Small intestine (tissue), 16 donors: ENCODE measurements at places on chromosomes 3 and 15.

DNA sequence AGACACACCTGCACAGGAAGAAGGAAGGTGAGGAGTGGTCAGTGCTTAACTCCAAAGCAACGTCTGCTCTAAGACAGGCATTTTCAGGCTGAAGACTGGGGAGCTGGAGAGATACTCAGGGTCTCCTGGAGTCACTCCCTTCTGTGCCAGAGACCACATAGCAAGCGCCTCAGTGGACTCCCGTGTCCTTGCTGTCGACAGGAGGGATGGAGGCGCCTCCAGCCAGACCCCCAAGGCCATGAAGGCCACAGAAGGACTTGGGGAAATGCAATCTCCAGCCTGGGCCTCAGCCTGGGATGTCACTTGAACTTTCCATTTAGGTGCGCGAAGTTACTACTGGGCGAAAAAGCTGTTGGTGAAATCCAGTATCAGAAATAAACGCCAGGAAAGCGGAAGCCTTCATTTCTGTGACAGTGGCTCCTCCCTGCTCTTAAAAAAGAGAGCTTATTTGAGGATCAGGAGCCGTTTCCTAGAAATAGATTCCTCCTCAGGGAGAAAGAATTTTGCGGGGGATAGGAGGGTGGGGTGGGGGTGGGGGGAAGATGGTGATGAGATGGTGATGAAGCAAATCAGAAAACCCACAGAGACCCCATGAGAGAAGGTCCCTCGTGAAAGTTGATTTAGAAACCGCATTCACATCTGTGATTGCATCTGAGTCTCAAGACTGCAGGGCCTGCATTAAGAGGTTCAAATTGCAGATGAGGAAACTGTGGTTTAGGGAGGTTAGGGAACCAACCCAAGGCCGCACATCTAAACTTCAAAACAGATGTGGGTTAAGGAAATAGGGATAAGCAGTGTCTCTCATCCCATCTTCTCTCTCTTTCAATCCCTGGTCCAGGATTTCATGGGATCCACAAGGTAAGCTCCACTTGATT lies 78.8 kb downstream of the ATP2B2 start:
- no peaks in the 10 kb centered on the region for H3K4me1 ChIP-seq
- no peak overlapping the region for H3K4me3 ChIP-seq
- H3K27ac ChIP-seq: no peak overlapping the region
- DNase-seq: no peak
- H3K36me3 ChIP-seq: no peaks in the 10 kb centered on the region
- no peaks in the 10 kb centered on the region for H3K27me3 ChIP-seq

DNA sequence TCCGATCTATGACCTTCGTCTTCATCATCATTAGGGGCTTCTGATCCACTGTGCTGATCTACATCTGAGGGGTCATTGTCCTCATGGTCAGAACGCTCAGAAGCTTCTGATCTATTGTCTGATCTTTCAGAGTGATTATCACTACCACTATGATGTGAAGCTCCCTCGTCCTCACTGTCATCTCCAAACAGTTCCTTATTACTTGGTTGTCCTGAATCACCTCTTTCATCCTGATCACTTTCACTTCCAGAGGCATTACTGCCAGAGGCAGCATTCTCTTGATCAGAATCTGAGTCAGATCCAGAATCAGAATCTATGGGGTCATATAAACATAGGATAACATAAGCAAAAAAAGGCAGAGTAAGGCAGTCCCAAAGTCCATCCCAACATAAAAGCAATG lies 5.4 kb downstream of the LEO1 start:
- H3K27me3 ChIP-seq: no peaks in the 10 kb centered on the region
- DNase-seq: no peak
- peaks cover 2% of the 10 kb centered on the region for H3K4me1 ChIP-seq
- no peak overlapping the region for H3K27ac ChIP-seq
- H3K36me3 ChIP-seq: peaks cover 12% of the 10 kb centered on the region

DNA sequence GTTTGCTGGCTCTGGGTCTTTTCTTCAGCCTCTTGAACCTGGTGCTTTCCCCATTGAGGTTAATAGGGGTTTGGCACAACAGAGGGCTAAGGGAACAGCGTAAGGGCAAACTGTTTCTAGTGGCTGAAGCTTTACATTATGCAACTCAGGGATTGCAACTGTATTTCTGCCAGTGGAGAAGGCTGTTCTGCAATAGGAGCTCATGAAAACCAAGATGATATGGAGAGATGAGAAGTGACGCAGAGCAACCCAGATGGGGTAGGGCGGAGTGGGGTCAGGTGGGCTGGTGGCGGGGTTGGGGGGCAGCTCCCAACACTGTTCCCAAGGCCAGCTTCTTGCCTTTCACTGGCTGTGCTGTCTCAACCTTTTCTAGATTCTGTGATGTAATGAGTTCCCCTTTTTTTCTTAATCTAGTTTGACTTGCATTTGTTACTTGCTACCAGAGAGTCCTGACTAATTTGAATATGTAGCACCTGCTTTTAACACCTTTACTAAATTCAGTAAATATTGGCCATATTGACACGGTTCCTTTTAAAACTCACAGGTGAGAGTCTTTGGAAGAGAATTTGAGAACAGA lies 7.2 kb downstream of the GXYLT2 start:
- no peaks in the 10 kb centered on the region for H3K4me1 ChIP-seq
- no peaks in the 10 kb centered on the region for H3K36me3 ChIP-seq
- peaks cover 3% of the 10 kb centered on the region for H3K27me3 ChIP-seq
- no peak for DNase-seq
- no peak overlapping the region for H3K27ac ChIP-seq

DNA sequence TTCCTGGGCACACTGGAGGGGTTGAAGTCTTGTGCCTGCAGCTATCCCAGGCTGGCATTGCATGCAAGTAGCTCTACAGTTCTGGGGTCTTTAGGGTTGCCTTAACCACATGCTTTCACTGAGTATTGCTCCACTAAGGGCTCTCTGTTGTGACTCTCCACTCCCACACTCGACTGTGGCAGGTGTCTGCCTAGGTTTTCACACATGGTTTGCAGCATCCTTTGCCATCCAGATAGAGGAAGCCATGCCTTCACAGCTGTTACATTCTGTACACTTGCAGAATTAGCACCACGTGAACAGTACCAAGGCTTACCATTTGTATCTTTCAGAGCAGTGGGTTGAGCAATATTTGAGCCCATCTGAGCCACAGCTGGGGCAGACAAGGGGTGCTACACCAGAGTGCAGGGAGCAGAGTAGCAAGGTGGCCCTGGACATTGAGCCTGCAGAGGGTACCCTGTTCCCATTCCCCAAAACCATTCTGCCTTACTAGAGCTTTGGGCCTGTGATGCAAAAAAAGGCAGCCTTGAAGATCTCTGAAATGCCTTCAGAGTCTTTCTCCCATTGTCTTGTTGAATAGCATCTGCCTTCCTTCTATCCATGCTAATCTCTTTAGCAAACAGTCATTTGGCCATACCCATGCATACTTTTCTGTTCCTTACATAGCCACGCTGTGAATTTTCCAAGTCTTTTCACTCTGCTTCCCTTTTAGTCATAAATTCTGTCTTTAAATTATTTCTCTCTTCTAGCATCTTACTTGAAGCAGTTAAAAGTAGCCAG lies 95.2 kb upstream of the PLCL2 start:
- no peak for DNase-seq
- no peaks in the 10 kb centered on the region for H3K36me3 ChIP-seq
- H3K27ac ChIP-seq: no peak overlapping the region
- H3K4me3 ChIP-seq: no peak overlapping the region
- no peaks in the 10 kb centered on the region for H3K27me3 ChIP-seq

- H3K4me3 ChIP-seq: no peak overlapping the region
- DNase-seq: peak; percentile 43
- no peaks in the 10 kb centered on the region for H3K36me3 ChIP-seq
- no peaks in the 10 kb centered on the region for H3K27me3 ChIP-seq
- H3K27ac ChIP-seq: no peak overlapping the region
Observed at GRCh38 chr15:74489518-74490338, 28.8 kb upstream of the UBL7 start.

DNA sequence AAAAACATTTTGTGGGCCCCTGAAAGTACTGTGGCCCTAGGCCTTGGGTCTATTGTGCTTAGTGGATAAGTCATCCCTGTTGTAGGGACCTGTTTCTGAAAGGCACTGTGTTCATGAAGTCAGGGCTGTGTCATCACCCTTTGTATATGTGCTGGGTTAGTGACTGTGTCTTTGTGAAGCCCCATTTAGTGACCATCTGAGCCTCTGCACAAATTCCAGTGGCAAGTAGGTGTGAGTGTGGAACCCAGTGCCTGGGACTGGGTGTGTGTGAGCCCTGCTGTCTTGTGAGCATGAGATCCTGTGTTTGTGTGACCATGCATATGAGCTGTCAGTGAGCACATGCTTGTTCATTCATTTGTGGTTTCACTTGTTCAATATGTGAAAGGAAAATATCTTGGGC lies 1.2 kb upstream of the HYAL1 start:
- no peak overlapping the region for H3K4me3 ChIP-seq
- no peak for DNase-seq
- H3K27ac ChIP-seq: no peak overlapping the region
- no peaks in the 10 kb centered on the region for H3K36me3 ChIP-seq
- peaks cover 34% of the 10 kb centered on the region for H3K4me1 ChIP-seq

DNA sequence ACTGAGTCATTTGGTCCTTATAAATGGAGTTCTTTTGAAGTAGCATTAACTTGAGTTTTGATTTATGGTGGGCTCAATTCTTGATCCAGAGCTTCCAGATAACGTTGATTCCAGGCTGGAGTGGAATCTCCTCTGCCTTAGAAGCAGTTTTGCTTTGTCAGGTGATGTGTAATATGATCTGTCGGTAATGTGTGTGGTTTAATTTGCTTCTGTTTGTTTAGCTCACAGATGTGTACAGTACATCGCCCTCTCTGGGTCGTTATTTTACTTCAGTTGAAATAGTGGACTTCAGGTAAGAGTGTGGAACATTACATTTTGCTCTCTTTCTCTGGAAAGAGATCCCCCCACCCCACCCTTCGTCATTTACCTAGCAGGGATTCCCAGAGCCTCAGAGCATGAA lies 23.1 kb downstream of the C3orf52 start:
- H3K4me3 ChIP-seq: no peak overlapping the region
- H3K36me3 ChIP-seq: peaks cover 2% of the 10 kb centered on the region
- H3K27me3 ChIP-seq: no peaks in the 10 kb centered on the region
- no peak overlapping the region for H3K27ac ChIP-seq
- H3K4me1 ChIP-seq: no peaks in the 10 kb centered on the region

GRCh38 chr15:34334672-34335071 lies 2.9 kb downstream of the SLC12A6 start:
- no peaks in the 10 kb centered on the region for H3K4me1 ChIP-seq
- H3K27me3 ChIP-seq: no peaks in the 10 kb centered on the region
- H3K36me3 ChIP-seq: no peaks in the 10 kb centered on the region

GRCh38 chr15:82044373-82045178 lies 1.2 kb downstream of the MEX3B start:
- no peaks in the 10 kb centered on the region for H3K4me1 ChIP-seq
- peak overlapping the region; percentile 48 for H3K27ac ChIP-seq
- peak overlapping the region; percentile 66 for H3K4me3 ChIP-seq
- H3K36me3 ChIP-seq: no peaks in the 10 kb centered on the region
- no peak for DNase-seq
- peaks cover 6% of the 10 kb centered on the region for H3K27me3 ChIP-seq

GRCh38 chr15:95278532-95279245 lies 1047.3 kb downstream of the MCTP2 start:
- no peaks in the 10 kb centered on the region for H3K36me3 ChIP-seq
- no peak overlapping the region for H3K27ac ChIP-seq
- DNase-seq: no peak
- H3K4me1 ChIP-seq: no peaks in the 10 kb centered on the region
- no peak overlapping the region for H3K4me3 ChIP-seq
